Naive thymus-derived CD4-positive, alpha-beta T cell (primary cell): ENCODE measurements at places on chromosomes 11 and 22. TPM values are rescaled to one million over a fixed set of nuclear protein-coding genes. Genes with fewer than 3 reads are reported as not detected.

DNA sequence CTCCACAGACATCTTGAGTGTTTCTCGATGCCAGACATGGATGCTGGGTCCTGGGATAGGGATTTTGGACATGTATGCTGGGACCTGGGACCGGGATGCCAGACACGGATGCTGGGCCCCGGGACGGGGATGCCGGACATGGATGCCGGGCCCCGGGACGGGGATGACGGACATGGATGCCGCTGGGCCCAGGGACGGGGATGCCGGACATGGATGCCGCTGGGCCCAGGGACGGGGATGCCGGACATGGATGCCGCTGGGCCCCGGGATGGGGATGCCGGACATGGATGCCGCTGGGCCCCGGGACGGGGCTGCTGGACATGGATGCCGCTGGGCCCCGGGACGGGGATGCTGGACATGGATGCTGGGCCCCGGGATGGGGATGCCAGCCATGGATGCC lies 97.1 kb upstream of the NNMT start:
- H3K27ac ChIP-seq: no peak overlapping the region
- no peaks in the 10 kb centered on the region for H3K4me1 ChIP-seq
- no peak overlapping the region for H3K4me3 ChIP-seq
- no peak for DNase-seq
- H3K27me3 ChIP-seq: no peaks in the 10 kb centered on the region

The HMOX1 gene
- 4.7 TPM for total RNA-seq

GRCh38 chr22:19957445-19957844 lies 15.8 kb upstream of the TXNRD2 start:
- H3K4me1 ChIP-seq: peaks cover 5% of the 10 kb centered on the region
- no peak overlapping the region for H3K4me3 ChIP-seq
- H3K27me3 ChIP-seq: no peaks in the 10 kb centered on the region
- no peaks in the 10 kb centered on the region for H3K36me3 ChIP-seq
- H3K27ac ChIP-seq: no peak overlapping the region

DNA sequence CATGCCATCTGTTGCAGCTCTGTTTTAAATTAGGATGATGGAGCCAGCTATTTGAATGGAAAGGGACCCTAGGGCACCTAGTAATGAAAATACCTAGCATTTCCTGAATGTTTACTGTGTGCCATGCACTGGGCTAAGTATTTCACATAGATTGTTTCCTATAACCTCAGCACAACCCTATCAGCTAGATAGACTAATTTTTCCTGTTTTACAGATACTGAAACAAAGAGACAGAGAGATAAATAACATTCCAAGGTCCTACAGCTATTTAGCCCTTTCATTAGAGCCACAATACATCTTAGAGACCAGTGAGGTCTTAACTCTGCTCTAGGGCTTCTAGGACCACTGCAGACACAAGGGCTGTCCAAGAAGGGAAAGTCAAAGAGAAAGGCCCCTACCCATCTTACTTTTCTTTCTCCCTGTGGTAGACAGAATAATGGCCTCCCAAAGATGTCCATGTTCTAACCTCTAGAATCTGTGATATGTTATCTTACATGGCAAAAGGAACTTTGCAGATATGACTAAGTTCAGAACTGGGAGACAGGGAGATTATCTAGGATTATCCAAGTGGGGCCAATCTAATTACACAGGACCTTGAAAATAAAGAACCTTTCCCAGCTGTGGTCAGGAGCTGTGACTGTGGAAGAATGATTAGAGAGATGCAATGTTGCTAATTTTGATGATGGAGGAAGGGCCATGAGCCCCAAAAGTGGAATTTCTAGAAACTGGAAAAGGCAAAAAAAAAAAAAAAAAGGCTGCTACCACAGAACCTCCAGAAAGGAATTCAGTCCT lies 157.0 kb downstream of the CCDC34 start:
- no peak for DNase-seq
- no peak overlapping the region for H3K27ac ChIP-seq
- H3K4me1 ChIP-seq: no peaks in the 10 kb centered on the region
- H3K36me3 ChIP-seq: no peaks in the 10 kb centered on the region

DNA sequence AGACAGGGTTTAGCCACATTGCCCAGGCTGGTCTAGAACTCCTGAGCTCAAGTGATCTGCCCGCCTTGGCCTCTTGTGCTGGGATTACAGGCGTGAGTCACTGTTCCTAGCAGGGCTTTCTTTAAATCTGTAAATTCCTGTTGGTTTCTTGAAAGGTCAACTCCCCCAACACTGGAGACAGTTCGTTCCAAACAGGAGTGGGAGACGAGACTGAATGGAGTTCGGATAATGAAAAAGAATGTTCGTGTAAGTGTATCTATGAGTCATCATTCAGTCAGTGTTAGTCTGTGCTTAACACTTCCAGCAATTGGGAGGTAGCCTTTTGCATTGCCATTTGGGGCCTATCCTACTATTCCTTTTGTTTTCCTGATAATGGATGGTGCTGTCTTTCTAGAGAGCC lies 10.0 kb upstream of the BACE1-AS start:
- H3K4me3 ChIP-seq: no peak overlapping the region
- no peaks in the 10 kb centered on the region for H3K4me1 ChIP-seq
- H3K36me3 ChIP-seq: peaks cover 8% of the 10 kb centered on the region
- no peak overlapping the region for H3K27ac ChIP-seq
- DNase-seq: no peak

The SMCO4 gene
- total RNA-seq: 21.3 TPM

DNA sequence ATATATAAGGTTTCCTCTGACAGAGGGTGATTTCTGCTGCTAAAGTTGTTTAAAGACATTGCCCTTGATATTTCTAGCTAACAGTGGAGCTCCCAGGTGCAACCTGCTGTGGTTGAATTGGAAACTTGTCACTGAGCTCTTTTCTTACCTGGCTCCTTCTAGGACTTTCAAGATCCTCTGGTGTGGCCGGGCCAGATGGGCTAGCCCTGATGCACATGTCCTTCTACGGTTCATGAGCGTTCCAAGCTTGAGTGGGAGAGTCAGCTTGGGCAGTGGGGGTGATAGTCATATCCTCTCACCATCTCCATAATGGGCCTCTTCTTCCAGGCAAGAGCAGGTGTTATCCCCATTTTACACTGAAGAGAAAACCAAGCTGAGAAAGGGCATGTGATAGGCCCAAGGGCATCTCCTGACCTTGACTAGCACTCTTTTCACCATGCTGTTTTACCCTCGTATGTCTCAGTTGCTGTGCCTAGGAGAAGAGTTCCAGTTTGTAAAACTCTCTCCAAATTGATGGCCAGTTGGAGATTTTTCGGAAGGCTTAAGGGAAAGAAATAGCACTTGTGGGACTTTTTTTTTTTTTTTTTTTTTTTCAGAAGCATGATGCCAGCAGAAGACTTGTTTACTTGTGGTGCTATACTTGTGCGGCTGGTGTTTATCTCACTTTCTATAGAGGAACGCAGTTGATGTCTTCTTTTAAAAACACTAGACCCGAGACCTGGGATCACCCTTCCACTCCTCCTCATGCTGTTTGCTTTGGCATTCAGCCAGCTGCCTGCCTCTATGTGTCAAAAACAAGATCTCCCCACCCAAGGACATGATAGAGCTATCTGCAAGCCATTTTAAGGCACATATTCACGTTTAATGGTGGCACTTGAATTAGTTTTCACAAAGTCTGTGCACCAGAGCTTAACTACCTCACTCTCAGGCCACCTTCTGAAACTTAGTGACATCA lies 32.6 kb downstream of the TEAD1 start:
- no peak for DNase-seq
- no peak overlapping the region for H3K27ac ChIP-seq
- H3K4me1 ChIP-seq: no peaks in the 10 kb centered on the region
- no peaks in the 10 kb centered on the region for H3K36me3 ChIP-seq
- H3K27me3 ChIP-seq: no peaks in the 10 kb centered on the region

The ZNF74 gene
- 8.9 and 12.9 TPM in 2 replicates for total RNA-seq

The OR52N5 gene
- not detected for total RNA-seq

The GRAP2 gene
- 108 TPM for total RNA-seq

The MRGPRE gene
- not detected in 2 replicates for total RNA-seq

DNA sequence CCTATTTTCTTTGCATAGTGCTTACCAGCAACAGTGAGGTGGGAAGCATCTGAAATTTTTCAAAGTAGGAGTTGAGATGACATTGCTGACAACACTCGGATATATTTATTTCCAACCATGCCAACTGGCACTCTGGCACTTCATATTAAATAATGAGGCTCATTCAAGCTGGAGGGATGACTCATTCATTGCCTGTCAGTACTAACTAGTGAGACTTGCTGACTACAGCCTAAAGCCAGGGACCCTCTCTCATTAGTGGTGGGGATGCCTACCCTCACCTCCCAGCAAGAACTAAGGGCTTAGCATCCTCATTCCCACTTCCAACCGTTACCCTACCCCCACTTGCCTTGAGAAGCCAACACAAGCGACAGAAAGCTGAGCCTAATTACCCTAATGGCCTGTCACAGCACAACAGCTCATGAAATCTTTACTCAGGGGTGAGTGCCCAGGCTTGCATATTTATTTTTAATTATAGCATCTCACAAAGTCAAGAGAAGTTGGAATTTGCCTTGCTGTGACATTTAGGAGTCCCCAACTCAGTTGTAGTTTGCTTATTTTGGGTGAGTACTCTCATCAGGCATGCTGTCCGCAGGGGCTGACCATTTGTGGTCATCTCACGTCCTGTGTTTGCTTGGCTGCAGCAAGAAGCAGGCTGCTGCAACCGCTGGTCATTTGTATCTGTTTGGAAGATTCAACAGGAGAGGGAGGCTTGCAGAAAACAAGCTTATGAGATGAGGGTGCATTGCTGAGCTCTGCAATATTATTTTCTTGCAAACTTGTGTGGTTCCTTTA lies 181.6 kb upstream of the POU2AF2 start:
- no peak overlapping the region for H3K4me3 ChIP-seq
- H3K27ac ChIP-seq: no peak overlapping the region
- H3K4me1 ChIP-seq: no peaks in the 10 kb centered on the region
- H3K36me3 ChIP-seq: no peaks in the 10 kb centered on the region
- DNase-seq: no peak
